Activated T-cell treated with anti-CD3 and anti-CD28 coated beads for 24 hours (primary cell): ENCODE measurements at places on chromosomes 5 and 9.

DNA sequence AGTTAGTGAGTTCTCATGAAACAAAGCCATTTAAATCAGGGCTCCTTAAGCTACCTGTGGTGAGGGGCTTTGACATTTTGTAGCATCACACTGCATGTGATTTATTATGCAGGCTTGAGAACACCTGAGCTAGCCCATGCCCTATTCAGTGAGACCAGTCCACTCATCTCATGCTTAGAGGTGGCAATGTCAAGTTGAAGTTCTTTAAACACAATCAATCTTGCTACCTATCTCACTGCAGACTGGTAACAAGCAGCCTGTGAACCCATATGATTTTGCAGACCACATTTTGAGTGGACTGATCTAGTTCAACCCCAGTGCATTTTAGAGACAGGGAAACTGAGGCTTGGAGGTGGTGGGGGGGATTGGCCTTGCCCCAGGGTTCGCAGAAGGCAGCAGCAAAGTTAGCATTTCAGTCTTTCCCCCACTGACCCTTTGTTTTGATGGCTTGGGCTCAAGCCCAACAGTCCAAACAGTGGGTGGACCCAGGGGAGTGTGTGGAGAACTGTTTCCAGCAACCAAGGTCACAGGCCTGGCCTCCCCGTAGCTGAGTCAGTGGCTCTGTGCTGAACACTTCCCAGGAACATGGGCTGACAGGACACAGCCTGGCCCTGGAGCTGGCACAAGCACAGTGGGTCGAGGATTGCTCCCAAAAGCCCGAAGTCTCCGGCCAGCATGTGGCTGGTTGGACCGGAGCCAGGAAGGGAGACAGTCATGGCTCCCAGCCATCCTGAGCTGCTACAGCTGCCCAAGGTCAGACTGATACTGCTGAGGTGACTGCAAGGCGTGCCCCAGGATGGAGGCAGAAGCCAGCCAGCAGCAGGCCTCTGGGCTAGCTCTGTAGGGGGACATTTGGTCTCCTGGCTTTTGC lies 95.3 kb downstream of the RGS3 start:
- DNase-seq, result no peak

DNA sequence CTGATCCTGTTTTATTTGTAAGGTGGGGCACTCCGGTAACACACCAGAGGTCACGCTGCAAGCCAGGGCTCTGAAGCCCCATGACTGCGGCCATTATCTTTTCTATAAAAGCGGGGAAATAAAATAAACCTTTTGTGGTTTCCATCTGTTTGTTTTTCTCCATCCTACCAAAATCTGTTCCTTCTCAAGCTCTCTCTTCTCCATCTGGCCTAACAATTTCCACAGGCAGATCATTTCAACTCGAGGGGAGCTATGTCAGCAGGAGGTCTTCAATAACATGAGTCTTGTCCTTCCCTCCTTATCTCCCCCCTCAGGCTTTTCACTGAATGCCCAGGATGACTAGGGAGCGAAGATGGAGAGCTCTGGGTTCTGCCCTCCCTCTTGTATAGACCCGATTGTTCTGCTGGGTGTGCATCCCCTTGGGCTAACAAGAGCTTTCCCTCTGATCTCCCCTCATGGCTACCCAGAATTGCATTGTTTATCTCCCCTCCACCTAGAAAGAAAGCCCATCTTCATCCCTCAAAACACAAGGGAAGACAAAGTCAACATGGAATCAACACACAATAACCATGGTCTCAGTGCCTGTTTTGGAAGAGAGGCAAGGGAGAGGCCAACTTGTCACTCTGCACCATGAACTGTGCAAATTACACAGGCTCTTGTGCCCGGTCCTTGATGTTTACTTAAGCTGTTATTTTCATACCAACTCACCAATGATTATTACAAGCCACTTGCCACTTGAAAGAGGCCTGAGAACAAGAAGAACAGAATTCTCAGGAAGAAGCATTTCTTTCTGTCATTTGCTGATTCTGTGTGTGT lies 187.8 kb downstream of the FANCC start:
- DNase-seq, result no peak

- DNase-seq, result no peak
Measured at GRCh38 chr5:72599065-72599433, 91.8 kb upstream of the ZNF366 start.

DNA sequence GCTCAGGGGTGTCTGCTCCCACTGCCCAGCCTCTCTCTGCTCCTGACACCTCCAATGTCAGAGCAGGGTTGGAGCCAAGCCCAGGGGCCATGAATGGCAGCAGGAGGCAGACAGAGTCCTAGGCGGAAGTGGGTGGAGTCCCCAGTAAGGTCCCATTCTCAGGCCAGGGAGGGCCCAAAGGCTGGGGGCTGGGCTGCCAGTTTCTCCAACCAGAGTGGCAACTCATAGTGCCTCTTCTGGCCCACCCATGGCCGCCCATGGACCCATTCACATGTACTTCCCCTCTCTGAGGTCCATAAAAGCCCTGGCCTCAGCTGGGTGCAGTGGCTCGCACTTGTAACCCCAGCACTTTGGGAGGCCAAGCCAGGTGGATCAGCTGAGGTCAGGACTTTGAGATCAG lies 261.8 kb upstream of the TNC start:
- no peak for DNase-seq

GRCh38 chr5:153276151-153276550 lies 214.3 kb upstream of the GRIA1 start:
- no peak for DNase-seq

DNA sequence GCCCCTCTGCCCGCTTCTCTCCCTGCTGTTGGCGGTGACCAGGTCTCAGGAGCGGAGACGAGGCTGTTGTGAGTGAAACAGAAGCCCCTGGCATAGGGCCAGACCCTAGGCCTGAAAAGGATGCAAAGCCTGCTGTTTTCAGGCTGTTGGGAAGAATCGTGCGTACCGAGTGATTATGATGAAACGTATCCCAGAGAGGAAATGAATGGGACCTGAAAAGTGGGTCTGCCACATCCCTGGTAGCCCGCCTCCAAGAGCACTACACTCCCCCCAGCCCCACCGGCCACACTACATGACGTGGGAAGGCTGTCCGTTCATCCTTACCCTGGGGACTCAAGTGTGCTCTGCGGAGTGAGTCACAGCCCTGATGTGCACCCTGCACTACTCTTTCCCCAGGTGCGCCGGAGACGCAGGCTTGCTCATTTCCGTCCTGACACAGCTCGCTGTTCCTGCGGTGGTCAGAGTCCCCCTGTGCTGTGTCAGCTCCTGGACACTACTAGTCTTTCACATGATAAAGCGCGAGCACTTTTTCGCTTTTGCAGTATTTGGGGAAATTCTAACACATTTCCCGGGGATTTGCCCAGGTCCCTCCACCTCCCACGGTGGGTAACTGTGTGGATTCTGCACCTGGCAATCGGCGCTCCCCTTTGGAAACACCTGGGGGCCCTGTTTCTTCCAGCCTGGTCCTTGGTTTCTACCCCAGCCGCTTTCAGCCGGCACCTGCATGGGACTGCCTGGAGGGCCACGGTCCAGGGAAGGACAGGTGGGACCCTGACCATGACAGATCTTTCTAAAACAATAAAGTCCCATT lies 91.5 kb downstream of the ANKRD33B start:
- DNase-seq, result no peak

GRCh38 chr5:119374901-119375300 lies 19.1 kb downstream of the TNFAIP8 start:
- DNase-seq, result no peak

DNA sequence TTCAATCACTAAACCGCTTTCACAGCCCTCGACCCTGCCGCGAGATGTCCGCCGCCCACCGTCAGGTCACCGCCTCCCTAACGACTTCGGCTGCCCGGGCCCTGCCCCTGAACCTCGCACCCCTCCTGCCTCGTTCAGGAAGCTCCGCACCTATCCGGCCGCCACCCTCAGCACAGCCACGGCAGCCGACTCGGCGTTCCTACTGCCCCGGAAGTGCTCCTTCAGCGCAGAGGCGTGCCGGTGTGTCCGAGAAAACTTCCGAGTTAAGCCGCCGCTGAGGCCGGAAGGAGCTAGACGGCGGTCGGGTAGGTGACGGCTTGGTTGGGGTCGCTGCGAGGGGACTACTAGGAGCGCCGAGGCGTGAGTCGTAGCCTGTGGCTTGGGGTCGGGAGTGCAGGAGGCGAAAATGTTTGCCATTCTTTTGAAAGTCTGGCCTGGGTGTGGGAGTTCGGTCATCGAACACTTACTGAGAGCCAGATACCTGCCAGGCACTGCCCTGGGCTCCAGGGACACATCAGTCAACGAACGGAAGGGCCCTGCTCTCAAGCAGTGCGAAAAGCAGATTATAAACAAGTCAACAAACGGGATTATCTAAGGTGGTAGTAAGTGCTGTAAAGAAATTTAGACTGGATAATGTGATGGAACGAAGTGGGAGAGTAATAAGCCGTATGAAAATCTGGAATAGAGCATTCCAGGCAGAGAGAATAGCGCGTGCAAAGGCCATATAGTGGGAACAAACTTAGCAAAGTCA lies at the start of the genes FAM114A2 and MFAP3:
FAM114A2 (minus strand) TSS at position 204 of the 751 bp plus-strand sequence. CDS start 3,957 bp downstream, outside the sequence.
MFAP3 (plus strand) TSS at position 261 of the 751 bp plus-strand sequence. CDS start 10,756 bp downstream, outside the sequence.
- DNase-seq, result peak; percentile 87

GRCh38 chr9:130701059-130702022 lies 7.8 kb downstream of the EXOSC2 start:
- peak; percentile 55 for DNase-seq

GRCh38 chr5:160047423-160047822 lies 38.5 kb downstream of the TTC1 start:
- no peak for DNase-seq

- no peak for DNase-seq
Measured at GRCh38 chr9:123237220-123237619, 31.2 kb downstream of the STRBP start.

DNA sequence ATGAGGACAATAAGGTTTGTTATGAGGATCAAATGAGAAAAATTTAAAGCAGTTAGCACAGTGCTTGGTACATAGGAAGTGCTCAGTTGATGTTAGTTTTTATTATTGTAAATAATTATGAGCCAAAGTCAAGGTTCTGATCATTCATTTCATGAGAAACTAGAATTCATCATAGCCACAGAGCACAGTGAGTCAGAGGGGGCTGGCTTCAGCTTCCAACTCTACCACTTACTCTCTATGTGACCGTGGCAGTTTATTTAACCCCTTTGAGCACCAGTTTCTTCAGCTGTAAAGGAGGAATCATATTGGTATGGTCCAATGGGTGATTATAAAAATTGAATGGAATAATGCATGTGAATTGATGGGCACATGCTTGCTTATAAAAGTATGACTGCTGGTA lies 39.4 kb downstream of the KLHL3 start:
- peak; percentile 57 for DNase-seq
